ENCODE measurements at places on chromosomes 4 and X.

GRCh38 chr4:47704693-47705325, 133.1 kb downstream of the CORIN start:
- DNase-seq, result no peak

- no peak for DNase-seq
Observed at GRCh38 chrX:14554131-14554715, 24.9 kb downstream of the GLRA2 start.

DNA sequence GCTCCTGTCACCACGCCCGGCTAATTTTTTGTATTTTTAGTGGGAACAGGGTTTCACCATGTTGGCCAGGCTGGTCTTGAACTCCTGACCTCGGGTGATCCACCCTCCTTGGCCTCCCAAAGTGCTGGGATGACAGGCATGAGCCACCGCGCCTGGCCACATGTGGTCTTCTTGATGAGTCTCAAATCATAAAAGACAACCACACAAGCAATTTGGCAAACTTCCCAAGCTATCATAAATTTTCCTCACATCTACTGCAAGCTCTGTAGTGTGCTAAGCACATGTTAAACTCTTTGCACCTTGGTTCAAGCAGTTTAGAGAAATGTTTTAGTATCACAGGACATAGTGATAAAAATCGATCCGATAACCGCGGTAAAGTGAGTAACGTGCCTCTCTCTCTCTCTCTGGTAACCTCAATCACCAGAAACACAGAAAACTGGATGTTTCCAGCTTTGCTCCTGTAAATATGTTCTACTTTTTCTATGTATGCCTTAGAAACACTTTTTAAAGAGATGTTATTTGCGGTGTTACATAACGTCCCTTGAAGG, 256.8 kb downstream of the DHRSX start:
- no peak for DNase-seq

DNA sequence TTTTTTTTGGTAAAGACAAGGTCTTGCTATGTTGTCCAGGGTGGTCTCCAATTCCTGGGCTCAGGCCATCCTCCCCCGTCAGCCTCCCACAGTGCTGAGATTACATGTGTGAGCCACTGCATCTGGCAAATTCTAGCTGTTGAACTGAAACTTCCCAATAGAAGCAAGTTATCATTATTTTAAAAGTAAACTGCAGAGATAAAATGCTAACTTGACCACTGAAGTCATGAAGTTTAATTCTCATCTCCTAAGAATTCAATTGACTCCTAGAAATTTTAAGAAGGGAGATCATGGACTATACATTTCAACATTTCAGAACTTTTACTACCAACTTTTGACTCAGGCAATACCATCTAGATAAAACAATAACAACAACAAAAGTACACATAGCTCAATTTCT, 11.7 kb upstream of the EXOSC9 start:
- DNase-seq, result no peak

- DNase-seq, result no peak
Observed at GRCh38 chrX:137568741-137569469, 3.0 kb downstream of the ZIC3 start.

- DNase-seq, result no peak
Observed at GRCh38 chrX:30308263-30309138, 689 bp downstream of the NR0B1 start.

GRCh38 chrX:44106864-44107263, 133.7 kb upstream of the NDP start:
- DNase-seq, result no peak

GRCh38 chrX:131649741-131650140, 105.9 kb downstream of the OR13H1 start:
- DNase-seq, result no peak

- no peak for DNase-seq
Observed at GRCh38 chr4:6746721-6747293, 30.8 kb downstream of the BLOC1S4 start.

- DNase-seq, result no peak
Observed at GRCh38 chrX:41857670-41858069, 65.7 kb downstream of the CASK start.
